ENCODE measurements at places on chromosomes 3 and 15.

DNA sequence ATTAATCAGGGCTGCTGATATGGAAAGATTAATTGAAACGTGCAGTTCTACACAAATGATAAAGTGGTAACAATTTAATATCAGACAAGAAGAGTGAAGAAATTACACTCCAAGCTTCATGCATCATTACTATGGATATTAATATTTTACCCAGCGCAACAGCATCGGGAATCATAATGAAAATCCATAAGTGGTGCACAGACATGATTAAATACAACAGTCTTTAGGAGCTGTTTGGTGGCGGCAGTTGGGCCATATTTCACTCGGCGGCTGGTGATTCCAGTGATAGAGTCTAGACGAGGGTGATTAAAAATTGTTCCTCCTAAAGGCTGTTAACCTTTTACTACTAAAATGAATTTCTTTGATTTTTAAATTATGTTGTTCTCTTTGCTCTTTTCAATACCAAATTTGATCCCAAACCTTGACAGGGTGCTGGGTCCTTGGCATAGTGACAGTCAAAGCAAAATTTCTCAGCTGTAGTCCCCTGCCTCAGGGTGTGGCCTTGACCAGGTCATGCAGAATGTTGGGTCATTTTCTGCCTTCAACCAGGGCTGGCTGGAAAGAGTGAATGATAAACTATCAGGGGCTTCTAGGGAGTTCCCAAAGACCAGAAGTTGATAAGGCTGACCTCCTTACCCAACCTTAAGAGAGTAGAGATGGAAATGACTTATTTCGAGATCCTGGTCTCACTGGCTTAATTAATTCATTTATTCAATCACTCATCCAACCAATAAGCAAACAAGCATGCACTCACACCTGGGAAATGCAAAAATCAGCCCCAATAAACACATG is 392.0 kb downstream of the IL20RB start:
- DNase-seq, result no peak

GRCh38 chr3:24648063-24648462 is 153.4 kb upstream of the THRB start:
- DNase-seq, result no peak

DNA sequence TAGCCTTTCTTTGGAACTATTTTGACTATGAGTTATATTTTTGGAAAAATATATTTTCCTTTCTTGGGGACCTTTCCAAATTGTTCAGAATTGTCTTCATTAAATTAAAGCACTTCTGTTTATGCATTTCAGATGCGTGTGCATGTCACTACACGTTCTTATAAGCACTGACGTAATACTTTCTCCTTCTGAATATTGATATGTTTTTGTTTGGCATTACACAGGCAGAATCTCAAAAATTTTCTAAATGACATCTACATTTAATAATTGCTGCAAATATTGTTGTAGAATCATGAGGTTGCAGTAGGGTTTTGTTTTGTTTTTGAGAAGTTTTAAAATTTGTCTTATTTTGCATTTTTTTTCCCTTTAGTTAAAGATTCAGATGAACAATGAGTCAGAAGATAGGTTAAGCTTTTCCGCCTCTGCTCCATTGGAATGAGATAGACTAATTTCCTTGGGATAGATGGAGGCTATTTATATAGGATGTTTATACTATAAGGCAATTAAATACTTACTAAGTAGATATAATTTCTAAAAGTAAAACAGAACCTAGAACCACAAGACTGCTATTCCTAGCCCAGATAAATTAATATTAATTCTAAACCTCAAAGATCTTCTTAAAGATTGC is 110.8 kb downstream of the MBNL1 start:
- DNase-seq, result no peak

- no peak for DNase-seq
Measured at GRCh38 chr3:106302451-106303221, 433.8 kb upstream of the CBLB start.

GRCh38 chr3:13167829-13168228 is 94.6 kb upstream of the IQSEC1 start:
- DNase-seq, result no peak

GRCh38 chr15:33126559-33127290 is 67.8 kb downstream of the FMN1 start:
- peak; percentile 37 for DNase-seq

- DNase-seq, result no peak
Measured at GRCh38 chr15:78272316-78272715, 8.0 kb downstream of the DNAJA4 start.

- no peak for DNase-seq
Measured at GRCh38 chr3:52529376-52530333, 4.0 kb downstream of the NT5DC2 start.

DNA sequence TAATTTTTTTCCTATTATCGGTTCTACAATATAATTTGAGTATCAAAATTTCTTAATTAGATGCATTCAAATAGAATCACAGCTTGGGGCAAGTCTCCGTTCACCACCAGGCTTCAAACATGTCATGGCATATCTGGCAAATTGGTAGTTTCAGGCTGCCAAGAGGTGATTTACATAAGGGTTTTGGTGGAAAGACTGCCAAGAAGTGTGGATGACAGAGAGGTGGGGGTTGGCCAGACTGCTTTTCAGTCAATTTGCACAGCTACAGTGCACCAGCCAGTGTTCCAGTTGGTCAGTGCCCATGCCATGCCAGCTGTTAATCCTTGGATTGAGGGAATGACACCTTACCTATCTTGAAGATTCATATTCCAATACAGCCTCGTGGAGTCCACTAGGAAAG is 8.4 kb upstream of the GSK3B start:
- DNase-seq, result no peak

DNA sequence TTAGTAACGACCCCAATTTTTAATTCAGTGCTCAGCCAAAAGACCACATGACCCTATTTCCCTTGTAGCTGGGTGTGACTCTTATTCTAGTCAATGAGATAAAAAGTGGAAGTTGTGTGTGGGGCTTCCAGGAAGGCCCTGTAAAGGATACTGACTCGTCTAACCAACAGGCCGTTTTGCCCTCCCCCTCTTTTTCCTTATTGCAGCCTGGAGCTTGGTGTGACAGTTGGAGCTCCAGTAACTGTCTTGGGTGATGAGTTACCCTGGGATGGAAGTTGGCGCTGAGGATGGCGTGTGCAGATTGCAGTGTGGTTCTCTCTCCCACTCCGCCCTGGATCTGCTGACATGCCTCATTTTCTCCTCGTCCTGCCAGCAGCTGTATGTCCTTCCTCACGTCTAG is 209.3 kb upstream of the PROK2 start:
- DNase-seq, result no peak

GRCh38 chr15:81752546-81752942 is 293.3 kb downstream of the MEX3B start:
- DNase-seq, result no peak

GRCh38 chr3:51712038-51712420 is 5.2 kb downstream of the GRM2 start:
- no peak for DNase-seq

Measured in immature natural killer cell (primary cell).